ENCODE measurements at places on chromosomes 11 and 22. TPM values are rescaled to one million over a fixed set of nuclear protein-coding genes. Genes with fewer than 3 reads are reported as not detected.

Gene CEND1
- polyA plus RNA-seq = 0.13 TPM

Gene MLC1
- polyA plus RNA-seq = 1.7 TPM

Gene MMP13
- polyA plus RNA-seq = not detected

Gene POU2AF2
- not detected for polyA plus RNA-seq

Gene TIGD3
- polyA plus RNA-seq = 0.59 TPM

Gene P2RY2
- not detected for polyA plus RNA-seq

Gene CRYBB3
- not detected for polyA plus RNA-seq

Gene MMP12
- polyA plus RNA-seq = not detected

Gene LMO1
- polyA plus RNA-seq = 0.29 TPM

Gene VPREB1
- not detected for polyA plus RNA-seq

Gene MPZL3
- 10.6 TPM for polyA plus RNA-seq

Gene CNTN5
- polyA plus RNA-seq = not detected

Gene PIH1D2
- polyA plus RNA-seq = not detected

Gene RNH1
- polyA plus RNA-seq = 183 TPM

Gene NPAS4
- not detected for polyA plus RNA-seq

Gene FGF4
- not detected for polyA plus RNA-seq

Gene OR2D2
- not detected for polyA plus RNA-seq

Gene TMEM151A
- not detected for polyA plus RNA-seq

Gene TMEM121B
- polyA plus RNA-seq = not detected

Gene ABCG4
- not detected for polyA plus RNA-seq

Gene WNT11
- 1.2 TPM for polyA plus RNA-seq

Gene SAA4
- polyA plus RNA-seq = not detected

Gene OR5B21
- not detected for polyA plus RNA-seq

Gene OR5P2
- not detected for polyA plus RNA-seq

Gene KCNK4
- polyA plus RNA-seq = not detected

Gene FOLH1
- polyA plus RNA-seq = not detected

Gene TIMP3
- not detected for polyA plus RNA-seq

Gene DCHS1
- 1.5 TPM for polyA plus RNA-seq

Gene UNC93B1
- polyA plus RNA-seq = 26.5 TPM

Gene MOGAT2
- polyA plus RNA-seq = not detected

Gene NRGN
- not detected for polyA plus RNA-seq

Gene ZNF214
- not detected for polyA plus RNA-seq

Gene MUC2
- polyA plus RNA-seq = not detected

Gene SLC25A45
- 14.6 TPM for polyA plus RNA-seq

Gene PLEKHA7
- 4.1 TPM for polyA plus RNA-seq

Gene HTR3B
- polyA plus RNA-seq = not detected

Gene TSGA10IP
- not detected for polyA plus RNA-seq

Gene KRTAP5-9
- not detected for polyA plus RNA-seq

Gene MEI1
- 150 TPM for polyA plus RNA-seq

Gene GRIA4
- not detected for polyA plus RNA-seq

Gene BIRC3
- 36.7 TPM for polyA plus RNA-seq

Gene CHEK1
- 1.2 TPM for polyA plus RNA-seq

Gene PLAAT3
- 39.5 TPM for polyA plus RNA-seq

Gene C11orf21
- 30.1 TPM for polyA plus RNA-seq

Gene PKP3
- polyA plus RNA-seq = 1.1 TPM

Gene DDIAS
- polyA plus RNA-seq = 1.6 TPM

Gene CD3D
- polyA plus RNA-seq = 1,253 TPM

Gene POU2AF3
- polyA plus RNA-seq = not detected

Gene C11orf91
- polyA plus RNA-seq = not detected

Gene CBX6
- polyA plus RNA-seq = 10.8 TPM

Gene OR51B2
- polyA plus RNA-seq = not detected

Gene VPREB3
- not detected for polyA plus RNA-seq

Gene IFT27
- polyA plus RNA-seq = 9.7 TPM

Gene TBX10
- not detected for polyA plus RNA-seq

Gene POU2AF1
- not detected for polyA plus RNA-seq
